ENCODE measurements at places on chromosomes 2 and 18. TPM values are rescaled to one million over a fixed set of nuclear protein-coding genes. Genes with fewer than 3 reads are reported as not detected.

ABCB11 gene
- 0.03 TPM for polyA plus RNA-seq

FBXO15 gene
- polyA plus RNA-seq: 3.5 TPM

NMUR1 gene
- 1.0 TPM for polyA plus RNA-seq

CFAP221 gene
- 0.14 TPM for polyA plus RNA-seq

GRCh38 chr2:85743304-85743978 is 10.3 kb upstream of the ATOH8 start:
- no peak for DNase-seq

DNA sequence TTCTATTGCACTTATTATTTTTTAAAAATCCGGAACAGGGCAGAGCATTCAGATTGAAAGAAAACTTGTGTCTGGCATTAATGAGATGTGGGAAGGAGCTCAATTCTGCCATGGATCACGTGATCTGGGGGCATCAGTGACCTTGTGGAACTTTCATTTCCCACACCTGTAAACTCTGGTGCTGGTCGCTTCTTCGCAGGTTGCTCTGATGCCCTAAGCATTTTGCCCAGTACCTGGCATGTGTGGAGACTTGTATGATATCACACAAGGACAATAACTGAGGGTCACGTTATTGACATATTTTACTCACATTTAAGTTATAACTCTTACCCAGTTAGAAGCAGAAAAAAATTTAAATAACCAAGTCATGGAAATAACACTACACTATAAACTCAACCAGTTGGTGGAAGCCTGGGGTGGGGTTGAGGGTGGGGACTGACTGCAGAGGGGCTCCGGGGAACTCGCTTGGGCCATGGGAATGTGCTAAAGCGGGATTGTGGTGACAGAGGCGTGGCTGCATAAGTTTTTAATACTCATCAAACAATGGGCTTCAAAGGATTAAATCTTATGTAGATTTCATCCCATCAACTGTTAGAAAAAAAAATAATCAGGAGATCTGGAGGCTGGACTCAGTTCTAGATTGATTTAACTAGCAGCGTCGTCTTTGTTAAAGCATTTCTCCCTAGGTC is 36.5 kb downstream of the ST3GAL5 start:
- DNase-seq: no peak

GRCh38 chr2:167960089-167960747 is 287.2 kb downstream of the STK39 start:
- DNase-seq: no peak

DNA sequence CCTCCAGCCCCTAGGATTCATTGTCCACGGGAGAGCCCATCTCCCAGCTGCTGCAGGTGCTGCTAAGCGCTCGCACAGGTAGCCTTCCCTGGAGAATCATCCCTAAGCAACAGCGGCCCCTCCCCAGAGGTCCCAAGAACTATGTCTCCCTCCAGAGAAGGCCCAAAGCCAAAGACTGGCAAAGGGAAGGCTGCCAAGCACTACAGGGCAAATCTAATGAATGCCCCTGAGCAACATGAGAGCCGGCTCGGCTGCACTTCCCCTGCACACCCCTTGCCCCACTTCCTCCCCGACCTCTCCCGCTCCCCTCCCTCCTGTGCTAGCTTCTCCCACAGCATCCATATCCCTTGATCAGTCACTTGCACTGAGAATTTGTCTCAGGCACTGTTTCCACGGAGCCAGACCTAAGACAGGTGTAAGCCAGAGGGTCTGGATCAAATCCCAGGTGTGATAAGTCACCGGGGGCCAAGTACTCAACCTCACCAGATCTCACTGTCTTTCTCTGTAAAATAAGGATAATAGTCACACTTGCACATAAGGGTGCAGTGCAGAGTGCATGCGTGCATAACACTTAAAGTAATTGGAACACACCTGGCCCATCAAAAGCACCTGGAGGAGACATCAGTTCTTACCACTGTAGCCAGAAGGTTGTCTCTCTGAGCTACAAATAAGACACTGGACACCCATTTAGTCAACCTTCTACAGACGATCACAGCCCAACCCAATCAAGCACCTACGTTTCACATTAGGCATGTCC is 20.1 kb upstream of the COL6A3 start:
- no peak for DNase-seq

GRCh38 chr2:119756837-119757236 is 2.9 kb upstream of the PTPN4 start:
- no peak for DNase-seq

- no peak for DNase-seq
Measured at GRCh38 chr2:203804764-203805485, 62.6 kb upstream of the CTLA4 start.

GRCh38 chr2:96824079-96824870 is 8.2 kb downstream of the CNNM3 start:
- no peak for DNase-seq

DNA sequence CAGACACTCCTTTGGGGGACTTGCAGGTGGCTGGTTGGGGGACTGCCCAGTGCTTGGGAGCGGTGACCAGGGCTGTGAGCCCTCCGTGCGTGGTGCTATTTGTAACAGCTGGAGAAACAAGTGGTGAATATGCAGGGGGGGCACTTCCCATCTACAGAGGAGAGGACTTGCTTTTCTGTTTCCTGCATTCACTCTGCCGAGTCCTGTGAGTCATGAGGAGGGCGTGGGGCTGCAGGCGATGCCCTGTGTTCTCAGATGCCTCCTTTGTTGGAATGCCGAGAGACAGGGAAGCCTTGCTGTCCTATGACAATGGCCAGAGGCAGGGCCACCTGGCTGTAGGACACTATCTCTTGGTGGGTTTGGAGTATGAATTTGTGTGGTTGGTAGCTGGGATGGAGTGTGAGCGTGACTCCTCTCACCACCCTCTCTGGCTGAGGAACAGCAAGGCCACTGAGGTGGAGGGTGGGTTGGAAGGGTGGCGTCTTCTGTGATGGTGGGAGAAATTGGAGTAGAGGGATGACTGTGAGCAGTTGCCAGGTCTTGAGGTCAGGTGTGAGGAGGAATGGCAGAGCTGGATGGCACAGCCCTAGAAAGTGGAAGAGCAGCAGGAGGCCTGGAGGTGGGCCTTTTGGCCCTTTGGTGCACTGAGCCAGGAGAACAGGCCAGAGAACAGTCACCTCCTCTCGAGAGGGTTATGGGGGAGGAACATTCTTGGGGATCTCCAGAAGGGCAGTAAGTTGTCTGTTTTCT is 24.3 kb downstream of the FHOD3 start:
- no peak for DNase-seq

- DNase-seq: no peak
Measured at GRCh38 chr18:31097666-31098065, 4.6 kb downstream of the DSC2 start.

- DNase-seq: no peak
Measured at GRCh38 chr2:17506736-17507616, 11.3 kb downstream of the RAD51AP2 start.

DNA sequence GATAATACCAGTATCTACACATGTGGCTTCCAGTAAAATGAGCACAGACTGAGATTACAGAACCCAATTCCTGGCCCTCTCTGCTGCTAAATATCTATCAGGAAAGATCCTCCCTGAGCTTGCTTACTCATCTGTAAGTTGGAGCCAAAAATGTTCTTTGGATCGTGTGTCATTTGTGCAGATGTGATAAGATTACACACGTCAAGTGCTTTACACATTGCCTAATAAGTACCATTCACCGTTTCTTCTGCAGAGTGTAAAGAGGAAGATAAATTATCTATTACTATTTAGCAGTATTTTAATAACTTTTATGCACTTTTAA is 23.2 kb upstream of the SLC20A1 start:
- no peak for DNase-seq

- DNase-seq: no peak
Measured at GRCh38 chr2:241531161-241531722, 22.9 kb upstream of the STK25 start.

DNA sequence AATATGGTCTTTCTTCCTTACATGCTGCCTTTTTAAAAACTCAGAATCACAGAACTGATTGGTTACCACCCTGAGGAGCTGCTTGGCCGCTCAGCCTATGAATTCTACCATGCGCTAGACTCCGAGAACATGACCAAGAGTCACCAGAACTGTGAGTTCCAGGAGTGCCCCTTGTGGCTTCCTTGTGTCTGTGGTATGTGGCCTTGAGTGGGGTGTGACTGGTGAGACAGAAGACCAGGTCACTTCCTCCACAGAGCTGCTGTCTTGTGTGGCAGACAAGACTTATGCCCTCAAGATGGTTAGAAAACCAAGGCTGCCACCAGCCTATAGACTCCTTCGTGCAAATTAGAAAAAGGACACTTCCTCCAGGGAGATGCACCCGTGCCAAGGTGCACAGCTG is 72.6 kb downstream of the EPAS1 start:
- DNase-seq: no peak
